HFFc6 (cell line): ENCODE measurements at places on chromosomes 12 and 14. TPM values are rescaled to one million over a fixed set of nuclear protein-coding genes. Genes with fewer than 3 reads are reported as not detected.

The LALBA gene
- total RNA-seq: not detected in 3 replicates

- DNase-seq: no peak
- H3K36me3 ChIP-seq: peaks cover 5% of the 10 kb centered on the region; the same call in 1 of the 2 replicates
- H3K27me3 ChIP-seq: peaks cover 7% of the 10 kb centered on the region
- no peak overlapping the region for H3K27ac ChIP-seq
- peaks cover 38% of the 10 kb centered on the region for H3K4me1 ChIP-seq
- no peak overlapping the region for H3K4me3 ChIP-seq
These were observed 9.3 kb upstream of the CDCA4 start for GRCh38 chr14:105030194-105030593.

The ACSM4 gene
- not detected in 2 replicates for total RNA-seq

- no peak for DNase-seq
- H3K4me3 ChIP-seq: no peak overlapping the region
These were observed 39.8 kb downstream of the NDUFA12 start for GRCh38 chr12:94963649-94964048.

The KDM5A gene
- total RNA-seq: 45.2 to 52.1 TPM (median 49.9 TPM) in 3 replicates

The GLT1D1 gene
- not detected in 3 replicates for total RNA-seq

GRCh38 chr12:13390381-13390861, 193.9 kb downstream of the EMP1 start:
- no peak overlapping the region for H3K4me3 ChIP-seq
- no peaks in the 10 kb centered on the region; the same call in 1 of the 2 replicates for H3K27me3 ChIP-seq
- no peaks in the 10 kb centered on the region for H3K4me1 ChIP-seq
- peak; percentile 16 for DNase-seq
- H3K36me3 ChIP-seq: no peaks in the 10 kb centered on the region
- H3K27ac ChIP-seq: no peak overlapping the region

DNA sequence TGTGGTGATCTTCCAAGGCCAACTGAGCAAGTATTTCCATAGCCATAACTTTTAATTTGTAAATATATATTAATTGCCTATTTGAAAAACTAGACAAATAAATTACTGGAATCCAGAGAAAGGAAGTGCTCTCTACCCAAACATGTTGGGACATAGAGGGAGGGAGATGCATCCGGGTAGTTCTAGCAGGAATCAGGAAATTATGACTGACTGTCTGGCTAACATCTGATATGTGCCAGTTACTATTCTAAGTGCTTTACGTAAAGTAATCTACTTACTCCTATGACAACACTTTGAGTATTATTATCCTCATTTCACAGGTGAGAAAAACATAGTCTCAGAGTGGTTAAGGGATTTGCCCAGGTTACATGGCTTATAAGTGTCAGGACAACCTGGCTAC, 147.7 kb upstream of the VASH1 start:
- no peak overlapping the region for H3K4me3 ChIP-seq
- peaks cover 9% of the 10 kb centered on the region for H3K27me3 ChIP-seq
- H3K36me3 ChIP-seq: no peaks in the 10 kb centered on the region
- no peak for DNase-seq
- H3K4me1 ChIP-seq: no peaks in the 10 kb centered on the region

GRCh38 chr14:54219261-54220070, 177.3 kb upstream of the CDKN3 start:
- H3K36me3 ChIP-seq: no peaks in the 10 kb centered on the region
- peaks cover 10% of the 10 kb centered on the region for H3K27me3 ChIP-seq
- no peak overlapping the region for H3K27ac ChIP-seq
- no peak for DNase-seq

DNA sequence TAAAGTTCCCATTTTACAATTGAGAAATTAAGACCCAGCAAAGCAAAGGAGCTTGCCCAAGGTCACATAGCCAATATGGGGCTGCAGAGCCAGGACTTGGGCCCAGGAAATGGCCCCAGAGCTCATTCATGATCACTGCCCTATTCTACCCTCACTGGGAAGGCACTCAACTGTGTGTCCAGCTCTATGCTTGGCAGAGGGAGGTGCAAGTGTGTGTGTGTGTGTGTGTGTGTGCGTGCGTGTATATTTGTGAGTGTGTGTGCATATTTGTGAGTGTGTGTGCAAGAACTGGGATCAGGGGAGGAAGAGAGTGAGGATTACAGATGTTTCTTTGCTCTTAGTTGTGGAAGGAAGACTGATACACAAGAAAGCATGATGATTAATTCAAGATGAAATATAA, 151.2 kb upstream of the CRY1 start:
- H3K36me3 ChIP-seq: no peaks in the 10 kb centered on the region
- H3K27me3 ChIP-seq: no peaks in the 10 kb centered on the region; the same call in 1 of the 2 replicates
- no peak overlapping the region for H3K4me3 ChIP-seq
- no peak overlapping the region for H3K27ac ChIP-seq
- no peak for DNase-seq

GRCh38 chr14:61615743-61616523, 79.4 kb upstream of the HIF1A start:
- no peaks in the 10 kb centered on the region for H3K27me3 ChIP-seq
- no peak for DNase-seq

- H3K4me3 ChIP-seq: peak overlapping the region; percentile 96
- H3K27me3 ChIP-seq: no peaks in the 10 kb centered on the region; the same call in 1 of the 2 replicates
- DNase-seq: no peak
- peaks cover 41% of the 10 kb centered on the region for H3K4me1 ChIP-seq
- no peaks in the 10 kb centered on the region for H3K36me3 ChIP-seq
These were observed 778 bp downstream of the DNM1L start for GRCh38 chr12:32679920-32680237.

The CLMN gene
- total RNA-seq: 0.02 TPM in 1 of 3 replicates, not detected in the others

The PLEKHG7 gene
- total RNA-seq: 0.06 TPM in 1 of 2 replicates, not detected in the other

- no peak for DNase-seq
- H3K4me3 ChIP-seq: no peak overlapping the region
- no peak overlapping the region for H3K27ac ChIP-seq
- H3K27me3 ChIP-seq: peaks cover 7% of the 10 kb centered on the region
These were observed 160.3 kb upstream of the FKBP4 start for GRCh38 chr12:2634471-2634870.

The CLEC4A gene
- total RNA-seq: 0.27 TPM in 1 of 3 replicates, not detected in the others

GRCh38 chr12:6177642-6178358, 22.4 kb upstream of the CD9 start:
- no peaks in the 10 kb centered on the region for H3K4me1 ChIP-seq
- H3K27me3 ChIP-seq: no peaks in the 10 kb centered on the region

DNA sequence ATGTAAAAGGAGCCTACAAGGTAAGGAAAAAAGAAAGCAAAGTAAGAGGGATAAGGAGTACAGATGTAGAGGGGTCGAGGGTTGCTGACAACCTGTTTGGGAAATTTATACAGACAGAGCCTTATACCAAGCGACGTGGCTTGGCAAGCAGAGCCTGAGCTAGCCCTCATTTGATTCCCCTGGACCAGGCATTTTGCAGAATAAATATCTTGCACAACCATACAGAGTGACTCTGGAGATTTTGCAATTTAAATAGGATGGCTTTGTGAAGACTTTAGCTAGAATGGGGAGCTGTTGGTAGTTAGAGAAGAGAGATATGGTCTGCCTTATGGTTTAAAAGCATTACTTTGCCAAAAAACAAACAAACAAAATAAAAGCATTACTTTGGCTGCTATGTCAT, 11.1 kb upstream of the ANO6 start:
- H3K27ac ChIP-seq: no peak overlapping the region
- no peak overlapping the region for H3K4me3 ChIP-seq
- peaks cover 23% of the 10 kb centered on the region for H3K4me1 ChIP-seq
- H3K27me3 ChIP-seq: no peaks in the 10 kb centered on the region; the same call in 1 of the 2 replicates

The PTGDR gene
- total RNA-seq: not detected in 3 replicates

DNA sequence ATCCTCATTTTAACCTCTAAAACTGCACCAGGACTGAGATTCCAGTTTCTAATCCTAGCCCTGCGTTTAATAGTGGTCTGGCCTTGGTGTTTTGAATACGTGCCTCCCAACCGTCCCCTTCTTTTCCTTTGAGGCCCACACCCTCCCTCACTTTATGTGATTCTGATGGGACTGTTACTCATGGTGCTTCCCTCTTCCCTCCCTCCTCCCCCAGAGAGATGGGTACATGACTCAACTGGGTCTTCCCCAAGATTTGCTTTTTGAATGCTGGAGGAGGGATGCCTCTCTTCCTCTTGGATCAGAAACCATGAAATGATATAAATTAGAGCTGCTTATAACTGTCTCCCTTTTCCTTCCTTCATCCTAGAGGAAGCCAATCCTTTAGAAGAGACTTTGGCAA, 8.2 kb upstream of the PPP2R5E start:
- no peak for DNase-seq
- peaks cover 15% of the 10 kb centered on the region for H3K4me1 ChIP-seq
- no peaks in the 10 kb centered on the region for H3K27me3 ChIP-seq
- peak overlapping the region; percentile 54 for H3K27ac ChIP-seq
- no peaks in the 10 kb centered on the region for H3K36me3 ChIP-seq

The CPM gene
- total RNA-seq: 1.4 to 3.5 TPM (median 3.2 TPM) in 3 replicates

DNA sequence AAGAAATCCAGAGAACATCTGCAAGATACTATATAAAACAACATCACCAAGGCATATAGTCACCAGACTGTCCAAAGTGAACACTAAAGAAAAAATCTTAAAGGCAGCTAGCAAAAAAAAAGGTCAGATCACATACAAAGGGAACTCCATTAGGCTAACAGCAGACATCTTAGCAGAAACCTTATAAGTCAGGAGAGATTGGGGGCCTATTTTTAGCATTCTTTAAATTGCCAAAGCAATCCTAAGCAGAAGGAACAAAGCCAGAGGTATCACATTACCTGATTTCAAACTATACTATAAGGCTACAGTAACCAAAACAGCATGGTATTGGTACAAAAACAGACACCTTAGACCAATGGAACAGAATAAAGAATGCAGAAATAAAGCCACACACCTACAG, 92.5 kb downstream of the IPO8 start:
- no peak for DNase-seq
- no peak overlapping the region for H3K4me3 ChIP-seq
- no peaks in the 10 kb centered on the region; the same call in 1 of the 2 replicates for H3K27me3 ChIP-seq
- no peak overlapping the region for H3K27ac ChIP-seq
- H3K36me3 ChIP-seq: peaks cover 17% of the 10 kb centered on the region

DNA sequence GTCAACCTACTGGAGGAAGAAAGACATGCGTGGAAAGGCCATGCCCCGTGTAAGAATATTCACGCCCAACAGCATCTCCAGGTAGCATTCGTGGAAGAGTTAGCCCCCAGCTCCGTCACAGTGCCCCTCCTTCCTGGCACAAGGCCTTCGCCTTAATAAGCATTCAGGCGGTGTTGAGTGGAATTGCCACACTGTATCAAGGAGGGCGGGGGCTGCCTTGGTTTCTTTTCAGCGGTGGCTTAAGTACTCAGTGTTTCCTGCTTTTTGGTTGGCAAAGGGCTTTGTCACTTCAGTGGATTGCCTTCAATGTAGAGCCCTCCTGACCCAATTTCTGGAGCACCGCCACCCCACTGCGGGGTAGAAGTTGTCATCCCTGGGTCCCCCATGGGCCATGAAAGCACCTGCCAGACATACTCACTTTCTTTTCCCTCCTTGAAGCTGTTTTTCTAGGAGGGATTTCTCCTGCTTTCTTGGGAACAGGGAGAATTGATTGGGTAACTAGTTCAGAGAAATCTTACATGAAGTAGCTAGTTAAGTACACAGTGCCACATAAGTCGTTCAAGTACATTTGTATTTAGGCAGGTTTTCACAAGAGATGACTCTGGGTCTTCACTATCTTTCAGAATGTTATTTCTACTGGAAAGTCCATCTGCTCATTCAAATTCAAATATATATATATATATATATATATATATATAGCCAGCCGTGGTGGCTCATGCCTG, 65.5 kb upstream of the STON2 start:
- peaks cover 15% of the 10 kb centered on the region for H3K4me1 ChIP-seq
- no peaks in the 10 kb centered on the region for H3K36me3 ChIP-seq
- H3K27me3 ChIP-seq: no peaks in the 10 kb centered on the region; the same call in 1 of the 2 replicates
- no peak overlapping the region; the same call in 1 of the 2 replicates for H3K4me3 ChIP-seq

The PPP4R3A gene
- 47.6 to 55.6 TPM (median 49.7 TPM) in 3 replicates for total RNA-seq

DNA sequence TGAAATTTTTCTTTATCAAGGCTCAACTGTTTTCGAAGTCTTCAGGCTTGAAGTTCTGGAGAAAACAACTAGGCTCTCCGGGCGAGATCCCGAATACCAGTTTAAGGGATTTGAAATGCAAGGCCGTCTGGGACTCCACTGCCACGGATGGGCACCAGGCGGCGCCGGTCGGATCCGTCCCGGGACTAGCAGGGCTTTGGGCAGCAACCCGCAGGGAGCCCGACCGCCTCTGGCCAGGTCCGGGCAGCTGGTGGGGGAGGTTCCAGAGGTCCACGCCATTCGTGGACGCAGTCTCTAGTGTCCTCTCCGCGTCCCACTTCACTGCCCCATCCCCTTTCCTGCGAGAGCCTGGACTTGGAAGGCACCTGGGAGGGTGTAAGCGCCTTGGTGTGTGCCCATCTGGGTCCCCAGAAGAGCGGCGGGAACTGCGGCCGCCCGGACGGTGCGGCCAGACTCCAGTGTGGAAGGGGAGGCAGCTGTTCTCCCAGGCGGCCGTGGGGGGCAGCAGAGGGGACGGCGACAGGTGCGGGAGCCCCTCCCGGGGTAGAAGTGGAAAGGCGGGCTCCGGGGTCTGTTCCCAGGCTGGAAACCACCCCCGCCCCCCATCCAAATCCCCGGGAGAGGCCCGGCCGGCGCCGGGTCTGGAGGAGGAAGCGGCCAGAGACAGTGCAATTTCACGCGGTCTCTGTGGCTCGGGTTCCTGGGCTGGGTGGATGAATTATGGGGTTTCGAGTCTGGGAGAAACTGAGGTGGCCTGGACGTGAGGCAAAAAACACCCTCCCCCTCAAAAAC, 838 bp upstream of the ERBB3 start:
- no peaks in the 10 kb centered on the region for H3K36me3 ChIP-seq
- peaks cover 7% of the 10 kb centered on the region for H3K4me1 ChIP-seq
- peak overlapping the region; percentile 73 for H3K27ac ChIP-seq
- peak; percentile 87 for DNase-seq
- H3K27me3 ChIP-seq: peaks cover 13% of the 10 kb centered on the region

DNA sequence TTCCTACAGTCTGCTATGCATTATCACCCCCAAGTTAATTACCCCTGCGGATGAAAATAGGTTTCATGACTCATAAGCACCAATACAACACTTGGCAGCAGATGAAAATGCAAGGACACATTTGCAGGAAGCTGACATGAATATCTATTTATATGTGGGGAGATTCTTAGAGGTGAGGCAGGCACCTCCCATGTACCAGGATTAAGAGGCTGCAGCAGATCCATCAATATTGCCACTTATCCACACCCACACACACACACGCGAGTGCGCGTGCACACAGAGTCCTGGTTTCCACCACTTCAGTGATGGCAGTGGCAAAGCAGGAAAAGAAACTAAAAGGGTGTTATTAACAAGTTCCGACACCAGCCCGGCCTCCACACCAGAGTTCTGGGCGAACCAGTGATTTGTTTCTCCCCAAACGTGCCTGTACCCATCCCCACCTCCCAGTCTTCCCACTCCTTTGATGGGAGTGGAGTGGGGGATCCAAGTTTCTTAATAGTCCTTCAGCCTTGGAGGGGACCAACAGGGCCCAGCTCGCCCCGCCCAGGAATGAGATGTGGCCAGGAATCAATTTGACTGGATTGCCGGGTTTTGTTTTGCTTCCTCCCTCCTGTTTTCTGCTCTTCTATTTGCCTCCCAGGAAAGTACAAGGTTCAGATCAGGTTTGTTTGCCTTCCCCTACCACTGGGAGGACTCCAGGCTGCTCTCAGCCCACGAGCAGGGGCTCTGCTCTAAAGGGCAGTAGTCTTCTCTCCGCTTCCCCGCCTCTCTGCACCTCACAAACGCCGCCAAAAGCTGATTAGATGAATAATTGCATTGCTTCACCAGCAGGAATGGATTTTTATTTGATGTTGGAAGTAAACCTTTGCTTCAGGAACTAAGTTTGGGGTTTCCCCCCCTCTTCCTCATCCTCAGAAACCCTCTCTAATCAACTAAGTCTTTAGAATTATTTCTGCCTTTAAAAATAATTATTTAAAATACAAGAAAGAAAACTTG, 5.2 kb downstream of the IRF2BPL start:
- H3K4me1 ChIP-seq: peaks cover 27% of the 10 kb centered on the region
- H3K27ac ChIP-seq: peak overlapping the region; percentile 90
- H3K4me3 ChIP-seq: peak overlapping the region; percentile 92
- H3K36me3 ChIP-seq: peaks cover 22% of the 10 kb centered on the region

- H3K27ac ChIP-seq: no peak overlapping the region
- no peak overlapping the region for H3K4me3 ChIP-seq
- H3K4me1 ChIP-seq: peaks cover 14% of the 10 kb centered on the region
- peaks cover 30% of the 10 kb centered on the region for H3K27me3 ChIP-seq
These were observed 36.0 kb downstream of the GCH1 start for GRCh38 chr14:54866588-54866987.
